SK-N-SH (cell line): ENCODE measurements at places on chromosomes 3 and 15.

- no peak for DNase-seq
Measured at GRCh38 chr3:71554649-71555048, 28.9 kb downstream of the FOXP1 start.

- no peak for DNase-seq
Measured at GRCh38 chr3:52754373-52754772, 16.4 kb downstream of the NEK4 start.

- no peak for DNase-seq
Measured at GRCh38 chr3:100319951-100320350, 14.6 kb upstream of the NIT2 start.

DNA sequence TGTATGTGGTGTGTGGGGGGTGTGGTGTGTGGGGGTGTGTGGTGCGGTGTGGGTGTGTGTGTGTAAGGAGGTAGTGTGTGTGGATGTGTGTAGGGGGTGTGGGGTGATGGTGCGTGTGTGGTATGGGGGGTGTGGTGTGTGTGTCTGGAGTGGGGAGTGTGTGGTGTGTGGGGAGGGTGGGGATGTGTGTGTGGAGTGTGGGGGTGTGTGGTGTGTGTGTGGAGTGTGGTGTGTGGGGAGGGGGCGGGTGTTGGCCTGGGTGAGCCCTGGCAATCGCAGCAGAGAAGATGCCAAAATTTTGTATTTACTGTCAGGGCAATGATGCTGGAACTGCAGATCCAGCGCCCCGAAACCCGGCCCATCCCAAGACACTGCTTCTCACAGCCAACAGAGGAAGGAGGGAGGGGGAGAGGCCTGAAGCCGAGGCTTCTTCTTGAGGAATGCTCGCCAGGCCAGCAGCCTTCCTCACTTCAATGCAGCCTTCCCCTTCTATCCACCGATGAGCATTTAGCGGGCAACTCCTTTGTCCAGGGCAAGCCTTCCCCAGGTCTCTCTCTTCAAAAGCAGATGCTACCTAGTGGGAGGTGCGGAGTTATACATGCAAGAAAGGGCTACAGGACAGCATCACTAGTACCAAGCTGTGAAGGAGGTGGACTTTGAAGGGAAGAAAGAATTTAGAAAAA is 11.9 kb upstream of the SRP14 start:
- peak; percentile 37 for DNase-seq

DNA sequence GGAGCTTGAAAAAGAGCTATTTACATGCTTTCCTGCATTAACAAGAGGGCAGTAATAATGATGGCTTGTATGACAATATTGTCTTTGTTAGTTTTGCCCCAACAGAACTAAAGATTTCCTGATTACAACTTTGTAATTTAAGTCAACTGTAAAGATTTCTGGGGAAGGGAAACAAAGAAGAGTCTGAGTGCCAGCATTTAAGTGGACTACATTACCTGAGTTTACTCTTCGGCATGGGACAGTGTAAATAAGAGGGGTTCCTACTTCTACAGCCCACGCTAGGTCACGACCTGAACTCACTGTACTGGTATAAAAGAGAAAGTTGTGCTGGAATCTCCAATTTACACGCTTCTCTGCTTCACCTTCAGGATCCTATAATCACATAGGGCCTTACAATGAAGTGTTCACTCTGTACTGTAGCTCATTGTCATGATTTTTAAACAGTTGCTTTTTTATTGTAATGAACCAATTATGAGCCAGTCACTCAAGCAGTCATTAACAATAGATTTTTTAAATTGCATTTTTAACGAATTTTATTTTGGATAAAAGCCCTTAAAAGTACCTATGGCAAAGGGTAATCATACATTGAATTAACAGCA is 39.6 kb downstream of the DPH6 start:
- no peak for DNase-seq

GRCh38 chr15:45618813-45619212 is 16.0 kb upstream of the SQOR start:
- peak; percentile 43 for DNase-seq

DNA sequence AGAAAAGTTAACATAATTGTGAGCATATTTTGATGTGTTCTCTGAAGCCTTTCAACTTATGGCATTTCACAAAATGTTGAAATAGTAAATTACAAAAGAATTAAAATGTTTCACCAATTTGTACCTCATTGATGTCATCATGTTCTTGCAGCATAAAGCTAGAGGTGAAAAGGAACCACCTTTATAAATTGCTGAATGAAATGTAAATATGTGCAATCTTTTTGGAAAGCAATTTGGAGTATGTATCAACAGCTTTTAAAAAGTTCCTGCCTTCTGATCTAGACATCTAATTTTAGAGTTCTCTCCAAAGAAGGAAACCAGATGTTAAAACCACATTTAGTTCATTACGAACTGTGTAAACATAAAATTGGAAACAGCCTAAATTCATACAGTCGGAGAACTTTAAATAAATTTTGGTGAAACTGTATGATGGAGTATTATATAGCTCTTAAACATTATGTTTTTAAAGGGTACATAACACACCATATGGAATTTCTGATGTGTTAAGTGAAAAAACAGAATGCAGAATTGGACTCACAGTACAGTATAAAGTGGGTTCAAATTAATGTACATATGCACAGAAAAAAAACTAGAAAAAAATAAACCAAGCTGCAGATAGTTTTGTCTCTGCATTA is 311.2 kb upstream of the NAALADL2 start:
- no peak for DNase-seq
